Right forelimb (tissue), 1 donor: ENCODE measurements at places on chromosomes 11 and 22.

DNA sequence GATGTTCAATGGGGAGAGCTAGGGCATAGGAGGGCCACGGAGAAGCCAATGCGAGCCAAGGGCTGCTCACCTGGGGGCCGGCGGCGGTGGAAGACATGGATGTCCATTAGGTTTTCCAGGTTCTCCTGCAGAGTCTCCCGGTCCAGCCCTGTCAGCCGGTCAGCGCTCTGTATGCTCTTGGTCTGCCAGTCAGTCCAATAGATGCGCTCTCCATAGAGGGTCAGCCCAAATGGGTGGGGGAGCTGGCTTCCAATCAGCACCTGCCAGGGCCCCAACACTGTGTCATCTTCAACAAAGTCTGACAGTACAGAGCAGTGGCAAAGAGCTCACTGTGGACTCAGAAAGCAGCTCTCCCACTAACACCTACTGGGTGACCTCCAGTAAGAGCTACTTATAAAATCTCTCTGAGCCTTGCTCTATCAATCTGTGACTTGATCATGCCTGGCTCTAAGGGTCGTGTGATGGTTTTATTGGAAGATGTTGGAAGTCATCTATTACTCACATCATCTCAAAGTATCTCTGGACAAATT, 33.0 kb upstream of the CKAP5 start:
- no peak for DNase-seq

DNA sequence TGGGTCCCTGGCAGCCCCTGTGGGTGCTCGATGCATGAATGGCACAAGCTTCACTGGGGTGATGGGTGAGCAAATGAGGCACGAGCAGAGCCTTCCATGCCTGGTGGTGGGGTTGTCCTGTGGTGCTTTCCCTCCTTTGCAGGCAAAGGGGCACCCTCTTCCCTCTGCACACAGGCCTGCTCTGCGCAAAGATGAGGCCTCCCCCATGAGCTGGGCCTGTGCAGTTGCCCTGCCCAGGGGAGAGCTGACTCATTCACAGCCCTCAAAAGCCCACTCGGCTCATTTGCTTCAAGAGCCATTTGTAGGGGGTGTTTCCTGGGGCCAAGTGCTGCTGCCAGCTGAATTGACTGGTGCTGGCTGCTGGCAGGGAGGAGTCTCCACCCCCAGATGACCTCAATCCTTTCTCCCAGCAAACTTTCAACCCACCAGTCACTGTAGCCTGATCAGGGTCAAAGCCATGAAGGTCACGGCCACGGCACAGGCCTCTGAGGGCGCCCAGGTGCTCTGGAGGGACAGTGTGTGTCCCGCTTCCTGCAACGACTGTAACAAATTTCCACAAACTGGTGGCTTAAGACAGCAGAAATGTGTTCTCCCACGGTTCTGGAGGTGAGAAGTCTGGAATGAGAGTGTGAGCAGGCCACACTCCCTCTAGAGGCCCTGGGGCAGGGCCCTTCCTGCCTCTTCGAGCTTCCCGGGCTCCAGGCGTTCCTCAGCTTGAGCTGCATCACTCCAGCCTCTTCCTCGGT, 48.8 kb upstream of the ANO1 start:
- DNase-seq = peak; percentile 24

- peak; percentile 30 for DNase-seq
Measured at GRCh38 chr11:68687986-68688385, 3.6 kb downstream of the GAL start.

GRCh38 chr11:59865031-59865430, 1.3 kb downstream of the TCN1 start:
- DNase-seq = no peak

- DNase-seq = peak; percentile 44
Measured at GRCh38 chr11:125938418-125938817, 7.4 kb upstream of the VSIG10L2 start.

GRCh38 chr11:115605871-115606497, 101.8 kb upstream of the CADM1 start:
- DNase-seq = no peak

DNA sequence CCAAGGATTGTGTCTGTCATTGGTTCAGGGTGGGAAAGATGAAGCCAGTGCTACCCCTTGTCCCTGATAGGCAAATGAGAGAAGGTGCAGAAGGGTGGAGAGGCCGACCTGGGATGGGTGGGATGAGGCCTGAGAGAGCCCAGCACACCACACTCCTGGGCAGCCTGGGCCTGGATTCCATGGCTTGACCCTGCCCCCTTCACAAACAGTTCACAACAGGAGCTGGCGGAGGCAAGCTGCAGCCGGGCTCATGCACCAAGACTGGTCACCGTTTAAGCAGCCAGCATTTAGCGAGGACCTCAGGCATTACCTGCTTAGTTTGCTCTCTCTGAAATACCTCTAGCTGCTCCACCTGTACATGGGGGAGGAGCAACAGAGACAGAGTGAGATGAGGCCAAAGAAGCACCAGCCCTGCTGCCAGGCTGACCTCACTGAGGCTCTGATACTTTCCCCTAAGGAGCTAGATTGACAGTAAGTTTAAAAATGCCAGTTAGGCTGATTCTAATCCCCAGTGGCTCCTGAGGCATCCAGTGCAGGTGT, 13.5 kb downstream of the IL18BP start:
- DNase-seq = peak; percentile 45

DNA sequence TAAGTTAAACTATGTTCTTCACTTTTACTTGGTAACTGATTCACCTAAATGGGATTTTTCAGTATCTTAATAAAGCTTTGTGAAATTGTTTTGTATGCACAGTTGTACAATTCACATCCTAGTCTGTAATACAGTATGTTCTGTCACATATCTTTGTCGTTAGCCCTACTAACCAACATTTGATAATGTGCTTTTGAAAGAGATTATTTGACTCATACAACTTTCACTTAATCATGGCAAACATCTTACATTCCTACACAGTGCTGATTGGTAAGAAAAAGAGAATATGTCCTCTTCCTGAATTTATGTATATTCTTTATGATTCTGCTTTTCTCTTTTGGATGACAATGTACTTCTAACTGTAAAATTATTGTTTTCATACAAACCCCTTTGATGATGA, 234.5 kb downstream of the METTL15 start:
- no peak for DNase-seq

DNA sequence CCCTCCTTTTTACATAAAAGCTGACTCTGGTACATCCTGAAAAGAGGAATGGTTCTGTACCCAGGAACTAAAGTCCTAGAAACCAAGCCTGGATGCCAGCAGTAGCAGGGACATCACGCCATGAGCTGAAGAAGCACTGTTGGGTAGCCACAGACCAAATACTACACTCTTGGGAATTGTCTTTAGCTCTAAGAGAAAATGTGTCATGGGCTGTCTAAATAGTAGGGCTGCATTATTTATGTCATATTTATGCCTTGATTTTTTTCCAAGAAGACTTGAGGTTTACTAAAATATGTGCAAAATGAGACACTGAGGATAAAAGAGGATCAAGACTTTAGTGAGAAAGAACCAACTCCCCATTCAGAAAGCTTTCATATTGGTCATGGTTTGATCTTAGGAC, 213.6 kb downstream of the RAB38 start:
- DNase-seq = no peak

DNA sequence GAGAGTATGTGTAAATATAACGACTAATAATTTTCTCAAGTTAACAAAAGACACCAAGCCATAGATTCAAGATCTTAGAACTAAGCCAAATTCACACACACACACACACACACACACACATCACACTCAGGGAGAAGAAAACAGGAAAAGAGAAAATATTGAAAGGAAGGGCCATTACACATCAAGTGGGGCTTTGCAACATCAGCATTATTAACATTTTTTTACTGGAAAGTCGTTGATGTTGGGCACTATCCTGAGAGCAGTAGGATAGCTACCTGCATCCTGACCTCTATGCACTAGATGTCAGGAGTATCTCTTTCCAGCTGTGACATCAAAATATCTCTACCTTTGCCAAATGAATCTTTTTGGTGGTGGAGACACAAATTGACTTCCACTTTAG, 8.9 kb downstream of the OR5D16 start:
- no peak for DNase-seq

DNA sequence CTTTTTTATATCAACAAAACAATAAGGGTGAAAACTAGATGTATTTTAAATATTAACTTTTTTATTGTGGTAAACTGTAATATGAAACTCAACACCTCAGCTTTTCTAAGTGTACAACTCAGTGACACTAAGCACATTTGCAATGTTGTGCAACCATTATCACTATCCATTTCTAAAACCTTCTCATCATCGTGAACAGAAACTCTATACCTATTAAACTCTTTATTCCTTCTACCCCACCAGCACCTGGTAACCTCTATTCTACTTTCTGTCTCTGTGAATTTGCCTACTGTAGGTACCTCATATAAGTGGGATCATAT, 9.4 kb downstream of the HORMAD2 start:
- no peak for DNase-seq

DNA sequence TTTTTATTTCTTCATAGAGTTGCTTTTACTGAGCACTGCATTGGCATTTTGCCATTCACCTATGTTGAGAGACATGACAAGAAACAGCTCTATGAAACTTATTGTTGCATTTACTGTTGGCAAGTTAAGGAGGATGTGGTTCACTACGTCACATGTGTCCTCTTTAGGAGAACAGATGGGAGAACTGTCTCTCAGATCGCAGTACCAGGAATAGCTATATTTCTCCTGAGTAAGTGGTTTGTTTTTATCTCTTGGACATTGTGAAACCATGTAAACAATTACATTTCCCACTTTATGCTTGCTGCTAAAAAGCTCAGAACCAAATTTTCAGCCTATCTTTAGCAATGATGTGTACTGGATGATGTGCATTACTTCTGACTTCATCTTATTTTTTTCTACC, 34.8 kb upstream of the PSMA1 start:
- no peak for DNase-seq

GRCh38 chr11:114559425-114560310, at the start of gene NXPE1:
NXPE1 (minus strand) TSS chr11:114559881; CDS start chr11:114551201, 8,680 bp downstream.
- DNase-seq = no peak

- DNase-seq = no peak
Measured at GRCh38 chr11:14242187-14242586, 116.8 kb downstream of the RRAS2 start.

DNA sequence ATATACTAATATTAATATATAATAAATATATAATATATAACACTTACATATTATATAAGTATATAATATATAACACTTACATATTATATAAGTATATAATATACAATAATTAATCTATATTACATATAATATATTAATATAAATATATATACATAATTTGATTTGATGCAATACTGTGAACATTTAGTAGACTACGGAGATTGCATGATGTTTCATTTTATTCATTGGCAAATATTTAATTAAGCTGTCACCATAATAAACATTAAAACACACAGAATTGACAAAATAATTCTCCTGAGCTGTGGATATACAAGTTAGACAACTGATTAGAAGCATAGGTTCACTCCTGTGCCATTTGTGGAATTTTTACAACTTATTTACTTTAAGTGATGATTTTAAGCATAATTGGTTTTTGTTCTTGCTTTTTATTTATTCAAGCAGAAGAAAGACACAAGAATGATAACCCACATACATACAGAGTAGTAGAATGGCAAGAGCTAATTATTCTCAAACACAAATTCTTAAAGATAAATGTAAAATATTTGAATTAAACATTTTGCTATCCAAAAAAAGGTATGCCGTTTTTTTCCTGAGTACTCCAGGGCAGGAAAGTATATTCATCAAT, 65.8 kb upstream of the TOP3B start:
- DNase-seq = no peak

- DNase-seq = no peak
Measured at GRCh38 chr22:35567351-35568141, 26.9 kb downstream of the RASD2 start.

GRCh38 chr11:128411812-128412211, 175.5 kb downstream of the ETS1 start:
- no peak for DNase-seq

DNA sequence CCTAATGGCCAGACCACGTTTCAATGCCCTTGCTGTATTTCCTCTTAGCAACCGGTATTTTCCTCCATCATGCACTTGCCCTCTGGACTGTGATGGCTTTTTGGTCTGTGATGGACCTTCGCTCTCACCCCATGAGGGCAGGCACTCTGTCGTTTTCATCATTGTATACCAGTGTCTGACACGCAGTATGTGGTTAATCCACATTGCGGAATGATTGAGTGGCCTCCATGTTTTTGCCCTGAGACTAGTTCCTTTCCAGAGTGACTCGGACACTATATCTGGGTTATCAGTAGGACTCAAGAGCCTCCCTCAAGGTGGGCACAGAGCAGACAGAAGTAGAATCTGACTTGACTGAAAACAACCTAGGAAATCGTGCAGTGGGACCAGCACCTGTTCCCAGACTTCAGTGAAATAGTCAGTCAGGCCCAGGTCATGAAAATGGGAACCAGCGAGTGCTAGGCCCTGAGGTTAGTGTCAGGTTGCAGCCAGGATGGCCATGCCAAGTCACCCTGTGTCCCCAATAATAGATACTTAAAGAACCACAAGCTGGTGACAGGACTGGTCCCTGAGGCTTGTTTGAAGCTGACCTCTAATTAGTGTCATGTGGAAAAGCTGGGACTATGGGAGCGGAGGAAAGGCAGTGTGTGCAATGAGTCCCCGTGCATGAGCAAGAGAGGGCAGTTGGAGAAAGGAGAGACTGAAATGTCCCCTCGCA, 464.7 kb downstream of the INSC start:
- no peak for DNase-seq

DNA sequence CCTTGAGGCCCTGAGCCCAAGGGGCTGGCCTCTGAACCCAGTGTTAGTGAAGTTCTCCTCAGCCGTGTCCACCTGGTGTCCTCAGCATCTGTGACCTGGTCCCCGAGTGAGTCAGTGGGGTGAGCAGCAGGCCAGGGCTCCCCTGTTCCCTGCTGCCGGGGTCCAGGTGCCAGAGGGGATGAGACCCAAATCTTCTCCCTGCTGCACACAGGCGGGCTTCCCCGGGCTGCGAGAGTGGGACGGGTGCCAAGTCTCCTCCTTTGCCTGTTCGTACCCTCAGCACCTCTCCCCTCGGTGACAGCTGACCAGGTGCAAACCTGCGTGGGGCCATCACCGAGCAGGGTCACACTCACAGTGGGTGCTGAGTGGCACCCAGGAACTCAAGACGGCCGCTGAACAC, 514.5 kb downstream of the TBC1D22A start:
- DNase-seq = no peak

DNA sequence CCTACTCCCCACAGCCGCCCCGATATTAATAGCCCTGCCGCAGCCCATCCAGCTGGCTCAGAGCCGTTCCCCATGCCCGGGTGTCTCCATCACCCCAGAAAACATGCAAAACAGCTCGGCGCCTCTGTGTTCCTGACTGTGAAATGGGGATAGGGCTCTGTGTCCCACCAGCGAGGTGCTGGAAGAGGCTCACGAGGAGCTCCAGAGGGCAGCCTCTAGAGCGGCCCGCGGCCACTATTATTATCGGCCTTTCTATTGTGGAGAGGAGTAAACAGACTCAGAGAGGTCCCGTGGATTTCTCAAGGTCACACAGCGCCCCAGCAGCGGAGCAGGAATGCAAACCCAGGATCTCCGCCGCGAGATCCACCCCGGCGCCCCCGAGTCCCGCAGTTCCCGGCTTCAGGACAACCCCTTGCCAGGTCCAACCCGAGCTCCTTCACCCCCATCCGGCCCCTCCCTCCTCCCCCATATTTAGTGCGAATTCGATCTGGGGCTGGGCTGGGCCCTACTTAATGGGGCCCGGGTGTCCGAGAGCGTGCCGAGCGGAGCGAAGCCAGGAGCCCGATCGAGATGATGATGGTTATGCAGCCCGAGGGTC, at the start of gene ACTN3:
Gene ACTN3 (plus strand): TSS at position 536 of the 598 bp plus-strand sequence. CDS start 35 bp downstream, at position 571.
- DNase-seq = no peak
